ENCODE measurements at places on chromosomes 5 and 9.

GRCh38 chr9:35907711-35908503 is 1.4 kb upstream of the SPAAR start:
- H3K36me3 ChIP-seq, result no peaks in the 10 kb centered on the region
- H3K4me3 ChIP-seq, result no peak overlapping the region
- peak; percentile 77 for DNase-seq
- H3K4me1 ChIP-seq, result peaks cover 9% of the 10 kb centered on the region
- H3K27me3 ChIP-seq, result no peaks in the 10 kb centered on the region
- peak overlapping the region; percentile 30 for H3K27ac ChIP-seq

- DNase-seq, result peak; percentile 33
- no peak overlapping the region for H3K4me3 ChIP-seq
- H3K36me3 ChIP-seq, result peaks cover 19% of the 10 kb centered on the region
- H3K27ac ChIP-seq, result no peak overlapping the region
- H3K27me3 ChIP-seq, result no peaks in the 10 kb centered on the region
Observed at GRCh38 chr5:127256886-127257597, 33.6 kb upstream of the MEGF10 start.

DNA sequence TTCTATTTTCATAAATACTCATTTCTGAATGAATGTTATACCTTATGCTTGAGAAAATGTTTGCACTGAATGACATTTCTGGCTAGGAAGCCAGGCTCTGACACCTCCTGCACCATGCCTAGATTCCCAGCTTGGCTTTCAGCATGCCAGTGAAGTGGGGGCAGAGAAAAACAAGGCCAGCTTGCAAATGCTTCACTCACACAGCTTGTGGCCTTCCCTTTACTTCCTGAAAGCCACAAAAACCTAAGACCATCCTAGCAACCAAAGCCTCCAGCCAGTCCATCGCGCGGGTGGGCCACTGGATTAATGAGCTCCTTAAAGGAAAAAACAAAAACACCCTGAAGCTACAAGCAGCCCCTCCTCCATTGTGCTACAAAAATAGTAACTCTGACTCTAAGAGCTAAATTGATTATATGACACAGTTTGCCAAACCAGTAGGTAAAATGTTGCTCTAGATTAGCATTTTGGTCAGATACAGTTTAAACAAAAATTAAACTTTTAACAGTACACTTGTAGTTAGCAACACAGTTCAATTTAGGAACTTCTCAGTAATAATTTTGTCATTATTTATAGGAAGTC is 159.9 kb downstream of the TSSK1B start:
- peaks cover 4% of the 10 kb centered on the region for H3K4me1 ChIP-seq
- H3K27ac ChIP-seq, result peak overlapping the region; percentile 9
- H3K27me3 ChIP-seq, result no peaks in the 10 kb centered on the region
- H3K4me3 ChIP-seq, result peak overlapping the region; percentile 49

DNA sequence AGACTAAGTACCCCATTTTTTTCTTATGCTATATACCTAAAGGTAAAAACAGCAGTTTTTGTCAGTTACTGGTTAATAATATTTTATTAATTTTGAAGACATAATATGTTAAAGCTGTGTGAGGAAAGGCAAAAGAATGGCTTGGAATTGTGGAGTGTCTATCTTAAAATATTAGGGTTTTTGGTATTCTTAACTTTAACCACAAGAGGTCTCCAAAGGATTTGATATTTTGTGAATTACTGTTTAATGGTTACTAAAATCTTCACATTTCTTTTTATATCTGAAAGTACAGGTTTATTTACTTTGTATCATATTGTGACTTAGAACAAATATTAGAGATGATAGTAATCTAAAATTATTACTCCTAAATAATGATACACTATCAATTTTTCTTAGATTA is 32.0 kb upstream of the DHFR start:
- no peak overlapping the region for H3K27ac ChIP-seq
- no peak for DNase-seq
- H3K4me3 ChIP-seq, result no peak overlapping the region

DNA sequence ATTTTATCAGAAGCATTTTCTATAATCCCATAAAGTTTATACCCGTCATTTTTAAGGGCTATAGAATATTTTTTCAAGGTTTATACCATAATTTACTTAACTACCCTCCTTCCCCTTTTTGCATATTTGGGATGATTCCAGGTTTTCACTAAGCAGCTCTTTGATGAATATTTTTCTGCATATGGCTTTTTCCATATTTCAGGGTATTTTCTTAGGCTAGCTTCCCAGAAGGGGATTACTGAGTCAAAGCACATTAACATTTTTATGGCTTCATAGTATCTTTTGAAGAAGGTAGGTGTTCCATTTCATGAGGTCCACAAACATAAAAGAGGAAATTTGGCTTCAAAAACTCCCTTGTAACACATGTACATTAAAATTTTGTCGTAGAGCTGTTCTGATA is 14.6 kb upstream of the COL15A1 start:
- no peak overlapping the region for H3K4me3 ChIP-seq
- no peaks in the 10 kb centered on the region for H3K36me3 ChIP-seq
- no peak for DNase-seq
- H3K4me1 ChIP-seq, result peaks cover 3% of the 10 kb centered on the region

DNA sequence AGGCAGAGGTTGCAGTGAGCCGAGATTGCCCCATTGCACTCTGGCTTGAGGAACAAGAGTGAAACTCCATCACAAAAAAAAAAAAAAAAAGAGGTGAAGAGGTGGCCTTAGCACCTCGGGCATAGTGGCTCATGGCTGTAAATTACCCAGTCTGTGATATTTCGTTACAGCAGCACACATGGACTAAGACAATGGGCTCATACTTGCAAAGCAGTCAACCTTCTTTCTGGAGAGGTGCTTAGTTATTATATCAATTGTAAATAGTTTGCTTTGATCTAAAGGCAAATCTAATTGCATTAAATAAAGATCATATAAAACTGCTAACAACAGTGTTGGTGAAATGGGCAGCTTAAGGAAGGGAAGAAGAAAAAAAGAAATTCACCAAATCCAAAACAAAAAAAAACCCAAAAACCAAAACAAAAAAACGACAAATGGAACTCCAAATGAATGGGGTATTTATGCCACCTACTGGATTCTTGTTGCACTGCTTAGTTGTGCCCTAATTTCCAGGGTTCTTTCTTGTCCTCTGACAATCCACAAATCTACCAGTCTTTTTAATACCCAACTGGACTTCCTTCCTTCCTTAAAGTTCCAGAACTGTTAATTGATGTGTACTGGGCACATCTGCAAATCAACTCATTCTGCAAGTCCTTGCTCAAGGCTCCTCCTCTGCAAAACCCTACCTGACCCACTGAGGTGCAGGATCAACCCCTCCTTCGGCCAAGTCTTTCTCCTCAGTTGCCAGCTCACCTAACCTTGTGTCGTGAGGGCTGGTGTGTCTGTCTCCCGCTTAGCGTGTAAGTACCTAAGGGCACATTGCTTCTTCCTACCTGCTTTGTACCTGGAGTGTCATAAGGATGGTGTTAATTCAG is 35.0 kb upstream of the DMRT1 start:
- H3K4me1 ChIP-seq, result no peaks in the 10 kb centered on the region
- no peak overlapping the region for H3K27ac ChIP-seq
- peaks cover 4% of the 10 kb centered on the region for H3K36me3 ChIP-seq
- no peaks in the 10 kb centered on the region for H3K27me3 ChIP-seq

DNA sequence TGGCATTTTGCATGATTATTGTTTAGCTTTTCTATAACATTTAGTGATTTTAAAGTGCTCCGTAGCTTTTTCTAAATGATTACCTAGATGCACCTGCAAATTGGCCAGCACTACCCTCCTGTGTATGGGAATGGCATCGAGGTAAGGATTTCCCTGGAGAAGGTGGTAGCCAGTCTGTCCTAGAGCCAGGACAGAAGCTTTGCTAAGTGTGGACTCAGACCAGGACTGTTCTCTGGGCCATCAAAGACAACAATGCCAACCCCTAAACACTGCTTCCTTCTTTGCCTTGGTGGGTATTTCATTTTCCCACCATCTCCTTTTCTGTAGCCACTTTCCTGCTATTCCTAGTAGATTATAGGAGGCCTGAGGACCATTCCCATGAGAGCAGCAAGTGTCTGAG is 53.0 kb downstream of the CD180 start:
- no peak for DNase-seq
- H3K36me3 ChIP-seq, result peaks cover 4% of the 10 kb centered on the region
- no peak overlapping the region for H3K4me3 ChIP-seq
- H3K4me1 ChIP-seq, result no peaks in the 10 kb centered on the region
- H3K27ac ChIP-seq, result no peak overlapping the region
- H3K27me3 ChIP-seq, result no peaks in the 10 kb centered on the region

DNA sequence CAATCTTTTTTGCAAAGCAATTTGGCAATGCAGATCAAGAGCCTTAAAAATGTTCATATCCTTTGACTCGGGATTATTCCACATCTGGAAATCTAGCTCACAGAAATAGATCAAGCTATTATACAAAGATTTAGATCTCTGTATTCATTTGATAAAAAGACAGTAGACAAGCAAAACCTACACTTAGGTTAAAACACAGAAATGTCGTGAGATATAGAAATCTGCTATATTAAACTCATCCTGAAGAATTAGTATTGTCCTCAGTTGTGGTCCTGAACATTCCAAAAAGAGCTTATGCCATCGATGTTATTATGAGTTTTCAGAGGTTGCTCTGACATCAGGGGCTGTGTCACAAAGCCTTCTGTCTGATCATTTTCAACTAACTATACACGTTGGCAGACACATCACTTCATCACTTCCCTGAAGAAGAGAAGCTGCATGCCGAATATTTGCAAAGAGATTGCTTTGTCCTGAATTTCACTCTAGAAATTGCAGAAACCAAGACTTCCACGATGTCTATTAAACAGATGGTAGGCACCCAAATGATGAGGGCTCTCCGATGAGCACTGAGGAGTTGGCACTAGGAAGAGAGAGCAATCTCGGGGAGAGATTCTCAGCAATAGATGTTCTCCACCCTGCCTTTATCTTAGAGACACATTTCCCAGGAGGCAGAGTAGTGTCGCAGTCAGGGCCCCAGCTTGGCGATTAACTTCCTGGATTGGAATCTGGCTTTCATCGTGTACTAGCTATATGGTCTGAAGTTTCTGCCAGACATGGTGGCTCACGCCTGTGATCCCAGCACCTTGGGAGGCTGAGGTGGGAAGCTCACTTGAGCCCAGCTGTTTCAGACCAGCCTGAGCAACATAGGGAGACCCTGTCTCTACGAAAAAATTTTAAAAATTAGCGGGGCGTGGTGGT is 1.9 kb upstream of the UBTD2 start:
- H3K36me3 ChIP-seq, result no peaks in the 10 kb centered on the region
- H3K27ac ChIP-seq, result no peak overlapping the region
- no peaks in the 10 kb centered on the region for H3K27me3 ChIP-seq
- H3K4me3 ChIP-seq, result peak overlapping the region; percentile 96

DNA sequence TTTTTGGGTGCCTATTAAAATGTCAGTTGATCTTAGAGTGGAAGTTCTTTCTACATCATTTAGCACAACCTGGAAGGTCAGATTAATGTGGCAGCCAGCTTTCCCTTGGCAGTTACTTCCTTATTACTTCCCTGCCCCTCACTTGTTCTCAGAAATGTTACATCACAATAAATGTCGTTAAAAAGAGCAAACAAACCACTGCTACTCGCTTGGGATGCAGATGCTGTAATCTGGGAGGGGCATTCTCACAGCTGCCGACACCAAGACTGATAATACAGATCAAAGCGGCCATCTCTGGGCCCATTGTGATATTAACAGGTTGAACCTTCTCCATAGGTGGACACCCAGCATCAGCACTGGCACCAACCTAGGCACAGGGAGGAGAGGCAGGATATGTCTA is 29.3 kb downstream of the PLAC8L1 start:
- H3K27ac ChIP-seq, result no peak overlapping the region
- H3K4me1 ChIP-seq, result peaks cover 24% of the 10 kb centered on the region
- H3K36me3 ChIP-seq, result no peaks in the 10 kb centered on the region
- H3K27me3 ChIP-seq, result no peaks in the 10 kb centered on the region
- no peak overlapping the region for H3K4me3 ChIP-seq

- H3K36me3 ChIP-seq, result no peaks in the 10 kb centered on the region
- DNase-seq, result no peak
- H3K27ac ChIP-seq, result no peak overlapping the region
- H3K4me3 ChIP-seq, result no peak overlapping the region
Observed at GRCh38 chr5:112637343-112637742, 100.3 kb upstream of the APC start.

GRCh38 chr9:106953174-106953573 is 90.2 kb downstream of the ZNF462 start:
- DNase-seq, result no peak
- no peak overlapping the region for H3K27ac ChIP-seq
- H3K36me3 ChIP-seq, result peaks cover 64% of the 10 kb centered on the region
- no peak overlapping the region for H3K4me3 ChIP-seq
- no peaks in the 10 kb centered on the region for H3K27me3 ChIP-seq

GRCh38 chr9:69970001-69970533 is 73.6 kb upstream of the MAMDC2 start:
- DNase-seq, result no peak
- no peak overlapping the region for H3K4me3 ChIP-seq
- H3K27me3 ChIP-seq, result no peaks in the 10 kb centered on the region
- no peaks in the 10 kb centered on the region for H3K4me1 ChIP-seq
- no peaks in the 10 kb centered on the region for H3K36me3 ChIP-seq

- DNase-seq, result no peak
- no peak overlapping the region for H3K27ac ChIP-seq
- H3K4me1 ChIP-seq, result no peaks in the 10 kb centered on the region
- H3K27me3 ChIP-seq, result no peaks in the 10 kb centered on the region
- no peak overlapping the region for H3K4me3 ChIP-seq
- no peaks in the 10 kb centered on the region for H3K36me3 ChIP-seq
Observed at GRCh38 chr5:26663500-26663899, 374.9 kb downstream of the CDH9 start.

DNA sequence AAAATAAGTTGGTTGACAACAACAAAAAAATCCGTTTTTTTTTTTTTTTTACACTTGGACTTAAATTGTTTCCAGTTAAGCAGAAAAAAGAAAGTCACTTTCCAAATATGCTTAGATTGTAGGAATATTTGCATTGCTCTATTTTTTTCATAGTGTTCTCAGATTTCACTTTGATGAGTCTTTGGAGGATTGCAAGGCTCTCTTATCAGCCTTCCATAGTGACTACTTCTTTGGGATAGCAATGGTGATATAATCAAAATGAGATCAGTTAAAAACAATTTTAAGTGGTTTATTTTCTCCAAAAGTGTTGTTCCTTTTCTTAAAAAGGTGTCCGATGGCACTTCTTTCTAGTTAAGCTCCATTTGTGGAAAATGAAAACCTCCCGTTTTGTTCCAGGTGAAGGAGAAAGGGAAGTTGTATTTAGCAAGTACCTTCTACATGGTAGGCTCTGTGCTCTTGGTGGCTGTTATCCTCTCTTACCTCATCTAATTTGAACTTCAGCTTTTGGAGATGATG is 3.9 kb downstream of the RASGRF2 start:
- no peak overlapping the region for H3K27ac ChIP-seq
- DNase-seq, result no peak
- peaks cover 4% of the 10 kb centered on the region for H3K36me3 ChIP-seq
- H3K4me1 ChIP-seq, result peaks cover 12% of the 10 kb centered on the region
- H3K4me3 ChIP-seq, result no peak overlapping the region
- H3K27me3 ChIP-seq, result no peaks in the 10 kb centered on the region

Data from H9 (cell line).